ENCODE measurements at places on chromosomes 16 and 17. TPM values are rescaled to one million over a fixed set of nuclear protein-coding genes. Genes with fewer than 3 reads are reported as not detected.

Gene TRAPPC2L
- 43.0 TPM for total RNA-seq

- no peak for DNase-seq
These were observed 4.4 kb downstream of the BAHCC1 start for GRCh38 chr17:81399481-81400153.

DNA sequence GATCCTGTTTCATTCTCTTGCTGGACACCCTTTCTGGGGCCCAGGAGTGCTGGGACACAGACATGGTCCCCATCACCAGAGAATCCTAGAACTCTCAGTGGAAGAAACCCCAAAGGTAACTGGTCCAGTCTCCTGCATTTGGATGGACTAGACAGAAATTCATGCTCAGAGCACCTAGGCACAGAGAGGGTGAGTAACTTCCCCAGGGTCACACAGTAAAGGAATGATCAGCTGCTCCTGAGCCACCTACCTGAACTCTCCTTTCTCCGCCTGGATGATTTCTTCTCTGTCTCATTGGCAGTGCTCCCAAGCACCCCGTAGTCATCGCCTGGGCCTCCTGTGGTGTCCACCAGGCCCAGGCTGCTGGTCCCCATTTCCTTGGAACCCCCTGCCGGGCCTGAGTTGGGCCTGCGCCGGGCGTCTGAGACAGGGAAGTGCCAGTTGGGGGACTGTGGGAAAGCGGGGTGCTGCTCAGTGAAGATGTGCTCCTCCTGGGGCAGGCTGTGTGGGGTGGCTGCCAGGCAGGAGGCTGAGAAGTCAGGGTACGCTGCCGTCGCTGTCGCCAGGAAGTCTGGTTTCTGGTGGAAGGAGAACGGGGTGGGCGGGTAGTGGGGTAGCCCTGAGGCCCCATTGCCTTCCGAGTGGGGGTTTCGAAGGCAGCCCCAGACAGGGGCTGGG is 767 bp downstream of the MEOX1 start:
- DNase-seq, result no peak

GRCh38 chr16:83969771-83970429 is 1.9 kb downstream of the NECAB2 start:
- no peak for DNase-seq

GRCh38 chr17:79537686-79538085 is 73.2 kb downstream of the RBFOX3 start:
- no peak for DNase-seq

DNA sequence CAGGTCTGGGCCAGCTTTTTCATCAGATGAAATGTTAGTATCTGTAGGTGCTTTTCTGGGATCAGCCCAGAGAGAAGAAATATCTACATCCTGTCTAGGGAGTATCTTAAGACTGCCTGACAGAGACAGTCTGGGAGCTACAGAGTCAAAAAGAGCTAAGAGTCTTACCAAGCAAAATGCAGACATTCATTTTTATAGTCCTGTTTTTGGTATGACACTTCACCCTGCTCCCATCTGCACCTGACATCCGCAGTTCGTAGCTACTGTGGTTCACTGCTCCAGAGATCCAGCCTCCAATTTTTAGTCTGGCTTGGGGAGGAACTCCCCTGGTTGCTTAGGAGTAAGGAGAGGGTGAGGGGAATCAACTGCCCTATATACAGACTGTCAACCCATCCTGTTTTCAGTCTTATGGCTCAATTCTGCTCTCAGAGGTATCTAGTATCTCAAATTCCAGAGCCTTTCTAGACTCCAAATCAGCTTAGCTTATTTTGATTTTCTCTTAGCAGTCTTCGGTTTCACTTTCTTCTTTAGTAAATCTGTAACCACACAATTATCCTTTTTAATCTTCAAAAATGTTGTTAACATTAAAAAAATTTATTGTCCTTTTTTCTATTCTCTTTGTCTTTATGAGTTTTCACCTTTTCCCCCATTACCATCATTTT is 97.8 kb downstream of the TMEM100 start:
- DNase-seq, result no peak

DNA sequence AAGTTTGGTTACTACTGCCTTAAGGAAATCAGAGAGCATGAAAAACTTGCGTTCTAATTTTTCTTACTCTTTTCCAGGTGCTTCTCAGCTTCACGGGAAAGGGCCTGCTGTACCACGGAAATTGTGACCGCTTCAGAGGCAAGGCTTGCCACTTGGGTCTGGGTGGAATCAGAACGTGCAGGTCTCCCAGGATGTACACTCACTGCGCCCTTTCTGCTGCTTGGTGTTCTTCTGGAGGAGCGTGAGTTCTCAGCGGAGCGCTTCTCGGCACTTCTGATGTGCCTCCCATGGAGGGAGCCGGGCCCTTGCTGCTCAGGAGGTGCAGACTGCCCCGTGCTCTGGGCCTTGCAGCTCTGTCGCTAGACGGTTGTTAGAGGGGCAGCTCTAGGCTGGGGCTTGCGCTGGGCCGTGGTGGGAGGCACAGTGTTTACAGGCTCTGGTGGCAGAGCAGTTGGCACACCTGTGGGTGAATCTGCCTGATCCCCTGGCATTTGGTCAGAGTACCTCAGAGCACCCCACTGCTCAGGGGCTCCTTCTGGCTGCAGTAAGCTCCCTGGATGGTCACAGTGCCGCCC is 32.8 kb downstream of the UBN1 start:
- DNase-seq, result no peak

Gene ACE
- total RNA-seq, result 10.2 TPM

DNA sequence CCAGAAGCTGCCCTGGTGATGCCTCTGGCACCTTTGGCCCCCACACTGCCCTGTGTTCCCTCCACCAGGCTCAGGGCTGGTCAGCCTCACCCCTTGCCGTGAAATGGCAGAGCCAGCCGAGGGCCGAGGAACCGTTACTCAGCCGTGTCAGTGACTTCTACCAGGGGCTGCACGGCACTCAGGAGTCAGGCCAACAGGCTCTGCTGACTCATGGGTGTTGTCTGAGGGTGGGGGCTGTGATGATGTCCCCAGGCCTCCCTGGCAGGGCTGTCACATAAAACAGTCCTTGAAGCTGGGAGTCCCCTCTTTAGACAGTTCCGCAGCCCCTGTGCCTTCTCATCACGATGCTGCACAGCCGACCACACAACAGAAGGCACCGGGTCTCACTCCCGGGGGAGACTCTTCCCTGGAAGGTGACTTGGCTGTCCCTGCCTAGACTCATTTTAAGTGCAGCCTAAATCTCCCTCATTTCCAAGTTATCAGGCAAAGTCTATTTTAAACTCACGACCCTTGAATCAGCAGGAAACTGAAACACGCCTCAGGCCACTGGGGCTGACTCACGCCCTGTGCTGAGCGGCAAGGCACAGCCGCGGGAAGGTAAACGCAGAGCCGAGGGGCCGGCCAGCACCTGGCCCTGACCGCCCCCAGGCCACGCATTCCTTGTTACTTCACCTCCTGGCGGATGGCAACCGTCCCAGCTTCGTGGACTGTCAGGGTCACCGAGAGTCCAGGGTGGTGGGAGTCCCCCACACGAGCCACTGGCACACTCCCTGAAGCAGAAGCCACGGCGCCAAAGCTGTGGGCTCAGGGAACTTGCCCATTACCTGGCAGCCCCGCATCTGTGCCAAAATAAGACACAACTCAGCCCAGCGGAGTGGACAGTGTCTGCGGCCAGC is 102.6 kb downstream of the ZNF778 start:
- no peak for DNase-seq

- DNase-seq, result peak; percentile 21
These were observed 8.8 kb upstream of the LPCAT2 start for GRCh38 chr16:55499951-55500529.

DNA sequence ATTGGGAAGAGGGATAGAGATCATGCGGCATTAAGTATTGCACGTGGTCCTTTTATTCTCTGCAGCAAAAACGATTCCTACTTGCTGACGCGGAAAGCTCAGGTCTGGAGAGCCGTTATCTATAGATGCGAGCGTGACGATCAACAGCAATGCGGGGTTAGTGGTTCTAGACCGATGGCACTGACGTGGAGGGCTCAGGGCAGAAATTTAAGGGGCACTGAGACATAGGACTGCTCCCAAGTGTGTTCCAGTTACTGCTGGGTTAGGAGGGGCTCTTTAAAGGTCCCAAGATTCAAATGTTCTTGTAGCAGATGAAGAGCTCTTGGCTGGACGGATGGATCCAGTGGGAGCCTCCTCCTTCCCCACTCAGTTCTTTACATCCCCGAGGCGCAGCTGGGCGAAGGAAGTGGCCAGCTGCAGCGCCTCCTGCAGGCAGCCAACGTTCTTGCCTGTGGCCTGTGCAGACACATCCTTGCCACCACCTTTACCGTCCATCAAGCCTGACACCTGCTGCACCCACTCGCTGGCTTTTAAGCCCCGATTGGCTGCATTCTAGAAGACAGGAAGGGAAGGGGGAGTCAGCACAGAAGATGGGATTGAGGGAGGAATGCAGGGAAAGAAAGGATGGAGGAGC is 732 bp upstream of the EXOSC6 start:
- peak; percentile 78 for DNase-seq

GRCh38 chr17:19003543-19004420 is 782 bp downstream of the FAM83G start:
- DNase-seq, result no peak

DNA sequence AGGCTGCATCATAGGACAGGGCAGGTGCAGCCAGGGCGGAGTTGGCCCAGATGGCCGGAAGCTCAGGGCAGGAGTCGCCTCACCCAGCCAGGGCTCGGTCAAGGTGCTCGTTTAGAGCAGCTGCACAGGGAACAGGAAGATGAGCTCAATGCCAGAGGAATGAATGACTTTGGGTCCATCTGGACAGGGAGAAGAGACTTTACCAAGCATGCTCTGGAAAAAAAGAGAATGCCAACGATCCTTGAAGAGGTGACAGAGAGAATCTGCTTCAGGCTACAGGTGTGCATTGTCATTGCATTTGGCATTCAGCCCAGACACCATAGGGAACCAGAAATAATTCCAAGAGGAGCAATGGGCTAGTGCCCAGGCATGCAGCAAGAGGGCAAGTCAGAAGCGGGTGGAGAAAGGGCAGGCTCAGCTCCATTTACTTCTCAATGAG is 6.7 kb upstream of the MPP3 start:
- no peak for DNase-seq

DNA sequence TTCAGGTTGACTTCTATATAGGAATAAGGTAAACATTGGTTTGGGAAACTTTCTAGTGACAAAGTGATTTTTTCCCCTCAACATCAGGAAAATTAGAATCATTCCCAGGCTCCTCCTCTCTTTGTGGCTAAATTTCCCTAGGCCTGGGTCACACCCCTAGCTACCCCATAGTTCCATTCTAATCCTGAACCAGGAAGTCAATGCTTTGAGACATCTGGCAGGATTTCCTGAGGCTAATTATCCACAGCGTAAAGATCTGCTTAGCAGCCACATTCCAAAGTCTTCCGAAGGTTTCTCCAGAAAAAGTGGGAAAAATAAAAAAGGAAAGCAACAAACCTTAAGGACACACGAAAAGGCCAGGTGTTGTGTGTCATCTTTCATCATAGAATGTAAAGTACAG is 60.3 kb upstream of the CORO6 start:
- DNase-seq, result no peak

DNA sequence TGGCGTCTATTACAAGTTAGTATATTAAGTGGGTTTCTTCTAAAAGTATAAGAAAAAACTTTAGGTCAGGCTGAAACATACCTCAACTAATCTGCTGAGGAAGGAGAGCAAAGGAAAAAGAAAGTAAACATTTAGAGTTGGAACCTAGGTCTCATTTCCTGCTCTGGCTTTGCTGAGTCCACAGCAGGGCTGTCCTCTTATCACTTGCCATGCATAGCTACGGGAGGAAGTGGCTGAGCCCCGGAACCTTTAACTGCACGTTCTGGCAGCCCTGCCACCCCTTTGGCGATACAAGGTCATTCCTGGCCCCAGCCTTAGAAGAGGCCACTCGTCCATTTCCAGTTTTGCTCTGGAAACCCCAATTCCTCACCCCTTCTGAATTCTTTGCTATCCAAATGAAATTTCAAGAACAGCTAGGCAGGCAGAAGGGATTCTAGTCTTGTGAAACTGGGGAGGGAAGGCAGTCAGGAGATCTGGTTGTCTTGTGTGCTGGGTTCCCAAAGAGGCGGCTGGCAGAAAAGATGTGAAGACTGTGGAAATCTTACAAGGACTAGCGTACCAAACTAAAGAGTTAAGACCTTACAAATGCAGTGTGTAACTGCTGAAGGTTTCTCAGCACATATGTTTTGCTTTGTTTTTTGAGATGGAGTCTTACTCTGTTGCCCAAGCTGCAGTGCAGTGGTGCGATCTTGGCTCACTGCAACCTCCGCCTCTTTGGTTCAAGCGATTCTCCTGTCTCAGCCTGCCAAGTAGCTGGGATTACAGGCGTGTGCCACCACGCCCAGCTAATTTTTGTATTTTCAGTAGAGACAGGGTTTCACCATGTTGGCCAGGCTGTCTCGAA is 19.1 kb downstream of the WIPI1 start:
- DNase-seq, result peak; percentile 85

DNA sequence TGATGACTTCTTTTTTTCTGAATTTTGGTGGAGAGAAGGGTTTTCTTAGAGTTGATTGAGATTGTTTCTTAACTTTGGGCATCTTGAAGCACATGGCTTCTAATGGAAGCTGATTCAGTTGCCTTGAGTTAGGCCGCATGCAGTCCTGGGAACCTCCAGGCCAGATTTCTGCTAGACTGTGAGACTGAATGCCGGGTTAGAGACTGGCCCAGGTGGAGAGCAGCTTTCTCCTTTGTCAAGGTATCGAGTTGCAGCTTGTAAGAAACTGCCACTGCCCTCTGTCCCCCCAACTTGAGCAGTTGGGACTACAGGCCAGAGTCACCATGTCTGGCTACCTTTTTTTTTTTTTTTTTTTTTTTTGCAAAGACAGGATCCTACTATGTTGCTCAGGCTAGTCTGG is 77.6 kb downstream of the CLEC16A start:
- DNase-seq, result no peak

- no peak for DNase-seq
These were observed 19.2 kb downstream of the SDK2 start for GRCh38 chr17:73625006-73625405.

DNA sequence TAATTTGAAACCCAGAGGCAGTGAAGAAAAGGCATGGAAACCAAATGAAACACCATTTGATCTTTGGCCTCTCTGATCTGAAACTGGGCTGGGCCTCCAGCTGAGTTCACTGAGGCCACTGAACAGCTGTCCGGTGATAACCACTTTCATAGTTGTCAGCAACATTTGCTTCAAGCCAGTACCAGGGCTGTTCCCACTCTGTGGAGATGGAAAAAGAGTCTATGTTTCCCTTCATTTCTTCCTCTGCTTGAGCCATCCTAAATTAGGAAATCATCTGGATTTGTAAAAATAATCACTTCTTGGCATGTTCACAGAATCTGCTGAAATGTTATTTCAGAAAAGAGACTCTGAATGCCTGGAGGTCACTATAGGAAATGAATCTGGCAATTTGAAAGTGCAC is 119.3 kb downstream of the STX8 start:
- DNase-seq, result no peak

DNA sequence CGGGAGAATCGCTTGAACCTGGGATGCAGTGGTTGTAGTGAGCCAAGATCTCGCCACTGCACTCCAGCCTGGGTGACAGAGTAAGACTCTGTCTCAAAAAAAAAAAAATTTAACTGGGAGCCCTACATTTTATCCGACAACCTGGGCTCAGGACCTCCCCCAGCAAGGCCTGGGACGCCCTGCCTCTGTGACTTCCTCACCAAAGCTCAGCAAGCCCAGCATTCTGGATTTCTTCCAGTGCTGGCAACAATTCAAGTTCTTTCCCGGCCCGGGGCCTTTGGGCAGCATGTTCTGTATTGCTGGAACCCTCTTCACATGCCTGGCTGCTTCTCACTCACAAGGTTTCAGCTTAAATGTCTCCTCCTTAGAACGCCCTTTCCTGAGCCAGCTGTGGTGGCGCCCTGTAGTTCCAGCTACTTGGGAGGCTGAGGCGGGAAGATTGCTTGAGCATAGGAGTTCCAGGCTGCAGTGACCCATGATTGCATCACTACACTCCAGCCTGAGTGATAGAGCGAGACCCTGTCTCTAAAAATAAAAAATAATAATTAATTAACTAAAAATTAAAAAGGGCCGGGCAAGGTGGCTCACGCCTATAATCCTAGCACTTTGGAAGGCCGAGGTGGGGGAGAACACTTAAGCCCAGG is 15.9 kb upstream of the MEIOB start:
- no peak for DNase-seq

Measured in lower leg skin (tissue), 4 donors.